ENCODE measurements at places on chromosomes 1 and 21.

GRCh38 chr1:33654267-33654834 is 181.9 kb downstream of the ZSCAN20 start:
- DNase-seq: no peak

- no peak for DNase-seq
These were observed 26.4 kb upstream of the KCNAB2 start for GRCh38 chr1:6019166-6019845.

- DNase-seq: no peak
These were observed 20.2 kb downstream of the NCMAP start for GRCh38 chr1:24575905-24576587.

- no peak for DNase-seq
These were observed 93.7 kb upstream of the ARHGEF16 start for GRCh38 chr1:3360646-3361257.

GRCh38 chr1:197985351-197985750 is 68.2 kb downstream of the LHX9 start:
- DNase-seq: no peak

DNA sequence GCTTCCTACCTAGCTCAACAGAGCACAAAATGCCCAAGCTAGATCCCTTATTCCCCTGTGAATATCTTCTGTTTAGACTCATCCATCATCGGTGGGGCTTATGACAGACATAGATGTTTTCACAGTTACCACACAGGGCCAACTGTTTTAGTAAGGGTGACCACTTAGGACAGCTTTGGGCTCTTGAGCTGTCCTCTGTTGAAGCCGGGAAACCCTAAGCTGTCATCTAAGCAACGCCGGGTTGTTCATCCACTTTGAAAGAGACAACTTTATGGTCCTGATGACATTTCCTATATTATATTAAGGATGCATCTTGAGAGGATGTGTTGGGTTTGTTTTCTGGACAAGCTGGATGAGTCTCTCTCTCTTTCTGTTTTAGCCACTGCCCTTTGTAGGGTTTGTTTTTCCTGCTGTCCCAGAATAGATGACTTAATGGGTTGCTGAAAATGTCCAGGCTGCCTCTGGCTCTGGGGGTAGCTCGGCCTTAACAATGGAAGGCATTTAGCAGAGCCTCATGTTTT is 110.5 kb upstream of the UBE2U start:
- DNase-seq: no peak

DNA sequence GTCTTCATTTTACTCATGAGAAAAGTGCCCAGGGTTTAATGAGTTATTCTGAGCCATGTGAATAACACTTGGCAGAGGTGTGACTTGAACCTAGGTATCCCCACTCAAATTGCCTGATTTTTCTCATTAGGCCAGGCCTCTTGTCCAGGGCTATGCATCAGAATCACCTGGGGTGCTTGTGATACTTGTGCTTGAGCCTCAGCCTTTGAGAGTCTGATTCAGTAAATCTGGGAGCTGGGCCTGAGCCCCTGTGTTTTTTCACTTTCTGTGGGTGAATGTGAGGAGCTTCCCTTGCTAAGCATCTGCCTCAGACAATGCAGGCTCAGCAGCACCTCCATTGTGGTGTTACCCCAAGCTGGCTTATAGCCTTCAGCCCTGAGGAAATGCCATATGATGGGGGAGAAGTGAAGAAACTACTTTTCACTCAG is 127.1 kb downstream of the S1PR1 start:
- DNase-seq: no peak

DNA sequence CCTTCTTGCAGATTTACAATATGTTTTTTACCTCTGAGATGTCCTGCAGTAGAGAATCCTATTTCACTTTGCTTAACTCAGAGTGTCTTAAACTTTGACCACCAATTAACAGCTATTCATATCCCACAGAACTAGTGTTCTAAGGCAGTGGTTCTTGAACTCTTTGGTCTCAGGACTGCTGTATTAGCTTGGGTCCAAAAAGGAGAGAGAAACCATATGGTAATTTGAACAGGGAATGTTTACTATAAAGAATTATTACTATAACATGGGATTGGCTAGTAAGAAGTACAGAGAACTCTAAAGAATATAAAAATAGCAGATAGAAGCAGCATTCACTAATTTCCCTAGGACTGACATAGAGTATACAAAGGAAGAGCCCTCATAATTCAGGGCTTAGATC is 31.6 kb downstream of the FAM177B start:
- no peak for DNase-seq

- DNase-seq: no peak
These were observed 73.5 kb downstream of the ABL2 start for GRCh38 chr1:179156026-179156425.

GRCh38 chr1:53573522-53573921 is 114.3 kb downstream of the DMRTB1 start:
- DNase-seq: no peak

- DNase-seq: no peak
These were observed 68.8 kb upstream of the RGS1 start for GRCh38 chr1:192506741-192507155.

- DNase-seq: no peak
These were observed 111.0 kb downstream of the PBX1 start for GRCh38 chr1:164670026-164670425.

DNA sequence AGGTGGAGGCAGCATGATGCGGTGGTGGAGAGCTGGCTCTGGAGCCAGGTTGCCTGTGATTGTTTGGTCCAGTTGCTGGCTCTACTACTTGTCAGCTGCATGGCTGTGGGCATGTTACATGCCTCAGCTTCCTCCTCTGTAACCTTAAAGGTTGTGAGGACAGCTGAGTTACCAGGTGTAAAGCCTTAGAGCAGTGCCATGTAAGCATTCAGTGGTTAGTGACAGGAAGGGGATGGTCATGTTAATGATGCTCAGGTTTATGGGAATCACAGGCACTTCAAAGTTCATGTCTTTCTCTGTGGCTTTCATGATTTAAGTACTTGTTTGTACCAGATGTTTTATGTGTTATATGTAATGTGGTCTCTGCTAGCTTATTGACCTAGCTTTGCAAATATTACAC is 32.6 kb downstream of the PTGFRN start:
- no peak for DNase-seq

- no peak for DNase-seq
These were observed 94.7 kb upstream of the TARDBP start for GRCh38 chr1:10917513-10918454.

DNA sequence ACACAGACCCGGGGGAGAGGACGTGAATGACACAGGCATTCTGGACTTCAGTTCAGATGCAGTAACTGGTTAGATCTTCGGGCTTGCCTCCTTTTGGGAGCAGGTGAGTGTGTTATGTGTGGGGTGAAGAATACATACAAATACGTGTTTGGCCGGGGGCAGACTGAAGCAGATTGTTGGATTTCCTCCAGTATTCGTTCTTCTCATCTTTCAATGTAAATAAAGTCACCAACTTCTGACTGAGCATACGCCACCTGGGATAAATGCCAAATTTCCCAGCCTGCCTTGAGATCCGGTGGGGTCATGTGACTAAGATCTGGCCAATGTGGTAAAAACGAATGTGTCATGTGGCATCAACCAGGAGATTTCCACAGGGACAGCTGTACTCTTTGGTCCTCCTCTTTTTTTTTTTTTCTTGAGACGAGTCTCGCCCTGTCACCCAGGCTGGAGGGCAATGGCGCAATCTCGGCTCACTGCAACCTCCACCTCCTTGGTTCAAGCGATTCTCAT is 189.8 kb downstream of the RGS7 start:
- no peak for DNase-seq

- no peak for DNase-seq
These were observed 7.4 kb downstream of the WDR77 start for GRCh38 chr1:111441573-111442192.

DNA sequence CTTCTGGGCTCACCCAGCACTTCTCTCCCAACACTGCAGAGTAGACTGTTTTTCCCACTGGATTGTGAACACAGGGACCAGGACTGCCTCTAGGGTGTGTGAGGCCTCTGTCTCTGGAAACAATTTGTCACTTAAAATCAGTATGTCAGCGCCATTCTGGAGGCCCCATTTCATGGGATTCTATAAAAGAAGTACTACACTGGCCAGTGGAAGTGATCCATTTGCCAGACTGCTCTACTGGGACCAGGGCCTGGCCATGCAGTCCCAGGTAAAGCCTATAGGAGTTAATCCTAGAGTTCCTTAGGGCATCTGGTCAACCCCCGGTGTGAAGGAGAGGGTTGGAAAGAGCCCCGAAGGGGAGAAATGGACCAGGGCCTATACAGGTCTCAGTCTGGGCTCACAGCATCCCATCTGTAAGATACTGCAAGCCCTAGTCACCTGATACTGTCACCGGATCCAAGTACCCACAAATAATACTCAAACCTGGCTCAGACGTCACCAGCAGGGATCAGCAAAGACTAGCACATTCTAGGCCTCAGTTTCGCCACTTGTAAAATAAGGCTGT is 245.0 kb downstream of the FOXD2 start:
- DNase-seq: no peak

DNA sequence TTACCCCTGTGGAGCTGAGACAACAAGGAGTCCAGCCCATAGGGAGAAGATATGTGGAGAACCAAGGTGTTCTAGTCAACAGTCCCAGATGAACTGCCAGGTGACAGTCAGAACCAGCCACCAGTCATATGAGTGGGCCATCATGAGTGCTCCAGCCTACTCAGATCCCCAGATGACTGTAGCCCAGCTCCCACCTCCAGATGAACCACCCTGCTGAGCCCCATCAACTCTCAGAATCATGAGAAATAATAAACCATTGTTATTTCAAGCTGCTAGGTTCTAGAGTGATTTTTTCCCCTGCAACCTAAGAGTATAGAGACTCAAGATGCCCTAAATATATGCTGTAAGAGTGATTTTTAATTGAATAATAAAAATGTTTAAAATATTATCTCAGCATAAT is 444.2 kb downstream of the GPATCH2 start:
- DNase-seq: no peak

GRCh38 chr1:60234776-60235175 is 161.2 kb upstream of the C1orf87 start:
- no peak for DNase-seq

GRCh38 chr1:212053993-212054392 is 18.4 kb downstream of the DTL start:
- DNase-seq: no peak

GRCh38 chr1:50966991-50967390 is 3.1 kb upstream of the CDKN2C start:
- no peak for DNase-seq

DNA sequence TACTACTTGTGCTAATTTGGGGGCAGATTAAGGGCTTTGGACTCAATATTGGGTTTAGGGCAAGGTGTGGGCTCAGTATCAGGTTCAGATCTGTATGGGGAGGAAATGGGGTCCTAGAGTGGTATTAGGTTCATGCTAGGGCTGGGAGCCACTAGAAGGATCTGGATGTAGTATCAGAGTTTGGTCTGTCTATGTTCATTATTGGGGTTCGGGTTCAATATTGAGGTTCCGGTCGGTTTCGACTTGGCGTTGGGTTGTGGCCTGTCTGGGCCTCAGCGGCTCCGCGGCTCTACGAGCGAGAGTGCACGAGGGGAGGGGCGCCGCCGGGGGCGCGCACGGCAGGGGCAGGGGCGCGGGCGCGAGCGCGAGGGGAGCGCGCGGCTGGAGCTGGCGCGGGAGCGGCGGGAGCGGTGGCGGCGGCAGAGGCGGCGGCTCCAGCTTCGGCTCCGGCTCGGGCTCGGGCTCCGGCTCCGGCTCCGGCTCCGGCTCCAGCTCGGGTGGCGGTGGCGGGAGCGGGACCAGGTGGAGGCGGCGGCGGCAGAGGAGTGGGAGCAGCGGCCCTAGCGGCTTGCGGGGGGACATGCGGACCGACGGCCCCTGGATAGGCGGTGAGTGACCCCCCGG is at the start of gene PTPRF:
Gene PTPRF (plus strand): TSS at position 401 of the 624 bp plus-strand sequence. CDS start 14,193 bp downstream, outside the sequence.
- DNase-seq: no peak

- no peak for DNase-seq
These were observed 59.5 kb downstream of the ZBTB17 start for GRCh38 chr1:15916417-15916816.

GRCh38 chr1:40625076-40625475 is 40.4 kb downstream of the RIMS3 start:
- DNase-seq: no peak

DNA sequence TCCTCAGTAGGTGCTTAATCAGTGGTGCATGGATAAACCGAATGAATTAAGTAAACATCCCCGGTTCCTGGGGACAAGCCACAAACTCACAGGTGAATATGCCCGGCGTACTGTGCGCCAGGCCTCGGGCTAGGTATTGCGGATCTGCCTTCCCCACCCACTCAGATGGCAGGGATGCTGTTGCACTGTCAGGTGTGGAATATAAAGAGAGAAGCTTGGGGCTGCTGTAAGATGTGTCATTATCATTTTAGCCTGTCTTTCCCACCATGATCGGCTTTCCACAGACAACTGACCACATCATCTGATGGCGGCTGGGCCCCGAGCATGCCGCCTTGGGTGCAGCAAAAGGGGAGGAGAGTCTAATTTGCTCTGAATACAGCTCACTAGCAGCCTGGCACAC is 45.4 kb upstream of the LRP8 start:
- DNase-seq: no peak

DNA sequence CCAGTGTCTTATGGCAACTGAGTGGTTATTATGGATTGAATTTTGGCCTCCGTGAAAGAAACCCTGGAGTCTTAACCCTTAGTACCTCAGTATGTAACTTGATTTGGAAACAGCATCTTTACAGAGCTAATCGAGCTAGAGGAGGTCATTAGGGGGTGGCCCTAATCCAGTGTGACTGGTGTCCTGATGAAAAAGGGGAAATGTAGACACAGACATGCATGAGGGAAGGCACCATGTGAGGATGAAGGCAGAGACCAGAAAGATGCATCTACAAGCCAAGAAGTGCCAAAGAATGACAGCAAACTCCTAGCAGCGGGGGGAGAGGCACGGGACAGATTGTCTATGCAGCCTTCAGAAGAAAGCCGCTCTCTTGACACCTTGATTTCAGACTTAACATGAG is 14.7 kb downstream of the DOP1B start:
- DNase-seq: no peak

DNA sequence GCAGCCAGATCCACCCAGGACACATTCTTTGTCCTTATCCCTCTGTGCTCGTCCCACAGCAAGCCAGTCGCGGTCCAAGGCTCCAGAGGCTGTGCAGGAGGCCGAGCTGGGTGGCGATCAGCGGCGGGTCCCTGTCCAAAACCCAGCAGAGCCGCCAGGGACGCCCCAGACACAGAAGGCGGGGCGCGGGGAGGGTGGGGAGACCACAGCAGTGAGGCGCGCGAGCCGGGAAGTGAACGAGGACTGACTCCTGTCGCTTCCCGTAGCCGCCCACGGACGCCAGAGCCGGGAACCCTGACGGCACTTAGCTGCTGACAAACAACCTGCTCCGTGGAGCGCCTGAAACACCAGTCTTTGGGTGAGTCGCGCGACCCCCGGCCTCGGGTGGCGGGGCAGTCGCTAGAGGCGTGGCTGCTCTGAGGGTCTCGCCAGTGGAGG is at the start of gene LGALS8:
Gene LGALS8 (plus strand): TSS at position 279 of the 438 bp plus-strand sequence. CDS start 2,089 bp downstream, outside the sequence.
- DNase-seq: peak; percentile 41

- no peak for DNase-seq
These were observed 58.3 kb upstream of the KIF26B start for GRCh38 chr1:245096311-245097066.

GRCh38 chr1:216936779-216937178 is 213.6 kb upstream of the ESRRG start:
- DNase-seq: no peak

GRCh38 chr1:117740496-117740895 is 134.6 kb downstream of the TENT5C start:
- DNase-seq: no peak

- no peak for DNase-seq
These were observed 153.0 kb downstream of the HLX start for GRCh38 chr1:221032204-221032585.
